ENCODE measurements at places on chromosomes 5 and 9.

DNA sequence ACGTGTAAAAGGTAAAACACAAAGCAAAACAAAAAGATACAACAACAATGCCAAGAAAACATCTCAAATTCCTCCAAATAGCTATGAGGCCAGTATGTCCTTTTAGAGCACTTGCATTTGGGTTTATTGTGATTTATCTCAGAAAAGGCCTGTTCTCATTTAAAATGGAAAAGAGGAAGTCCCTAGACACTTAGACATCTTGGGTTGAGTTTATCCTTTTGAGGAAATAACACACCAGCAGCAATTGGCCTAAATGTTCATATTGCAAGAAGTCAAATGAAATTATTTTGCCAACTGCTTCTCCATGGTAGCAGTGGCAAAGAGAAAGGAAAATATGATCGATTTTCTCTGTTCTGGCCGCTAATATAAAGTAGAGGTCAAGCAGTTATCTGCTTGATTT is 43.6 kb upstream of the TRMT10B start:
- DNase-seq, result no peak

DNA sequence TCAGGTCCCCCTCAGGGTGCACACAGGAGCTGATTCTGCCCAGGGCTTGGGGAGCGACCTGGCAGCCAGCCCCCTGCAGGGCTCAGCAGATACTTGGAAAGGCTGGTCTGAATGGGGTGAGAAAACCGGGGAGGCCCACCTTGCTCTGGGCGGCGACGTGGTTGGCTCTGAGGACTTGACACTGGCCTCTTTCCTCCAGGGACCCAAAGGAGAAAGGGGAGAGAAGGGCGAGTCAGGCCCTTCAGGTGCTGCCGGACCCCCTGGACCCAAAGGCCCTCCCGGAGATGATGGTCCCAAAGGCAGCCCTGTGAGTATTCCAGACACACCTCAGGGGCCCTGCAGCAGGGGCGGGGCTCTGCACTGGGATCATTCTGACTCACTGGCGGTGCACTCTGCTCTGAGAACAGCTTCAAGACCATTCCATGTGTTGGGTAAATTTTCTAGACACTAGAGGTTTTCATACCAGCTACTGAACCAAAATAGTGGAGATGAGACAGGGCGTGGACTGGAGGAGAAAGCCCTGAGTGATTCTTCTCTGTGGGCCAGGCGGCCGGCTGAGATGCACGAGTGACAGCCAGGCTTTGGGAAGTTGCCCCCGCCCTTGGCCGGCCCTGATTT is 65.9 kb upstream of the FCN2 start:
- DNase-seq, result no peak

GRCh38 chr5:52996979-52997378 is 7.8 kb downstream of the ITGA2 start:
- no peak for DNase-seq

GRCh38 chr9:101366038-101366756 is 18.6 kb downstream of the BAAT start:
- DNase-seq, result no peak

DNA sequence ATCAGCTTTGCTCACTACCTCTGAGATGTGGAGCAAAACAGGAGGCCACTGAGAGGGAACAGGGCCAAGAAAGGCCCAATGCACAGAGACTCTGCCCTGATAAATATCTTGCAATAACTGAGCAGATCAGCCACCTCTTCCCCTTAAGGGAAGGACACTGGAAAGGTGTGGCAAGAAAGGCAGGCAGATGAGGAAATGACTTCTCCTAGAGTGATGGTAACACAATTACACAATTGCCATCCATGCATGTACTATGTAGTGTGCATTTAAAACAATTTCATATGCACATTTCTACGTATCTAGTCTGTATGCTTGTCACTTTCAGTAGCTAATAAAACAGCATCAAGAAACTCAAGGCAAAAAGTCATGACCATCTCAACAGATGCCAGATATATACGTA is 322.5 kb downstream of the DRD1 start:
- no peak for DNase-seq

DNA sequence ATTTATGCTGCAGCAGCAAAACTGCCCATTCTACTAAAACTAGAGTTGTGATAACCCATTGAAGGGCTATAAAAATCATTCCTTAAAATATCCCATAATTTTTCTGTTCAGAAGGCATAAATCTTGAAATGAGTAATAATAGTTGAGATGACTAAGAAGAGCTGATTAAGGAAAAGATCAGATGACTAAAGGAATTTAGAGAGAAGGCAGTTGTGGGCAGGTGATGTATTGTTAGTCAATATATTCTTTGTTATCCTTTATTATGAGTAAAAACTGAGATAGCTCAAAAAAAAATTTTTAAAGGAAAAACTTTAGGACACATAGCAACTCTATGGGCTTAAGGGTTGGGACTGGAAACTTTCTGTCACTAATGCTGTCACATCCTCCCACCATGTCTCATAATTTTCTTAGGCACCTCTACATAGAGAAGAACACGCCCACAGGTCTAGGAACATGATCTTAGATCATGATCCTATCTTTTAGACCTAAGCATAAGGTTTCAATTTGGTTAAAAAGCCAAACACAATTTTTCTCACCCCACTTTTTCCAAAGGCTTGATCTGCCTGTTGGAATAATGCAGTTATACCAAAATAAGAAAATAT is 597.5 kb upstream of the MEF2C start:
- DNase-seq, result no peak

DNA sequence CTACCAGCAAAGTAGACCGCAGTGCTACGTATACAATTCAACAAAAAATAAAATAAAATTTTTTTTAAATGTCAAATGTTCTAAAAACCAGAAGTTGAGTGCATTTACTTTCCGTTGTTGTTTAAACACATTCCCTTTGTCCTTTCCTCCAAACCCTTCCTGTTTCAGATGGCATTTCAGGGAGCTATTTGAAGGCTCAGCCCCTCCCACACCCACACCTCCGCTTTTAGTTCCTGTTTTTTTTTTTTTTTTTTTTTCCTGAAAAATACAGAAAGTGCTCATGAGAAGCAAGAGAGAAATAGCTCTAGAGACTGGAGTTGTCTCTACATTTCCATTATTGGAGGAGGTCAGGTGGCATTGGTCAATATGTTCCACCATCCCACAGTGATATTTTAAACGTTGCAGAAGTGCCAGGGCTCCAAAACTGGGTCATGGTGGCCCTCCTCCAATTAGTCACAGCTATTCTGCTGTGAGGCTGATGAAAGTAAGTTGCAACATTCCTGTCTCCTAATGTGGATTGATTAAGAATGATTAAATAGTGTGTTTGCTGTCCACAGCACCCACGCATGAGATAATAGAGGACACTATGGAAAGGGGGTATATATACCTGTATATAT is 106.9 kb downstream of the GABRG2 start:
- DNase-seq, result no peak

DNA sequence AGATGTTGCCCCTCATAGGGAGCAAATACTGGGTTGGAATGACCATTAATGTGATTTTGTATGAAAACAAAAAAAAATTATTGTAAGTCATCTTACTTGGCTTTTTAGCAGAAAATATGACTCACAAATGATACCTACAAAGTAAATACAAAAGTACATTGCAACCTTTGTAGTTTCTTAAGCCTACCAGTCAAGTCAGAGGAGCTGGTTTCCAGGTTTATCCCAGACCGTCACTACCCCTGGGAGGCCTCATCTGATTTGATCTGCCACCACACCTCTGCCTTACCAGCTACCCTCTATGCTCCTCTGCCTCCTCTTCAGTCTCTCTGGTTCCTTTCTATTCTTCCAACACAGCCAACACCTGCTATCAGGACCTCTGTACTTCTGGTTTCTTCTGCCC is 349.9 kb upstream of the CCNH start:
- no peak for DNase-seq

DNA sequence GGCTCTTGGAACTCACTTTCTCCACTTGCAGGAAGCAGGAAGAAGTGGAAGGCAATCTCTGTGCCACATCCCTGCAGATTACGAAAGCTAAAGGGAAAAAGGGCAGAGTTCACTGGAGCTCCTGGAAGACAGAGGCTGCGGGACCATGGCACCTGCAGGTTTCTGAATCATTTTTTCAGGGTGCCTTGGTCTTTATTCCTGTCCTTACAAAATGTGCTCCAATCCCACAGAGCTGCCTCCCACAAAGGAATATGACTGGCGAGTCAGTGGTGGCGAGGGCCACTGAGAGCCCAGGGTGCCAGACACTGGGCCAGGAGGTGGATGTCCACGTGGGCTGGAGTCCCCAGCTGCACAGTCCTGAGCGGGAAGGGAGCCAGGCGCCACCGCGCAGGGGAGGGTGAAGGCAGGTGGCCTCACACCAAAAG is 183.0 kb downstream of the FANCC start:
- no peak for DNase-seq

DNA sequence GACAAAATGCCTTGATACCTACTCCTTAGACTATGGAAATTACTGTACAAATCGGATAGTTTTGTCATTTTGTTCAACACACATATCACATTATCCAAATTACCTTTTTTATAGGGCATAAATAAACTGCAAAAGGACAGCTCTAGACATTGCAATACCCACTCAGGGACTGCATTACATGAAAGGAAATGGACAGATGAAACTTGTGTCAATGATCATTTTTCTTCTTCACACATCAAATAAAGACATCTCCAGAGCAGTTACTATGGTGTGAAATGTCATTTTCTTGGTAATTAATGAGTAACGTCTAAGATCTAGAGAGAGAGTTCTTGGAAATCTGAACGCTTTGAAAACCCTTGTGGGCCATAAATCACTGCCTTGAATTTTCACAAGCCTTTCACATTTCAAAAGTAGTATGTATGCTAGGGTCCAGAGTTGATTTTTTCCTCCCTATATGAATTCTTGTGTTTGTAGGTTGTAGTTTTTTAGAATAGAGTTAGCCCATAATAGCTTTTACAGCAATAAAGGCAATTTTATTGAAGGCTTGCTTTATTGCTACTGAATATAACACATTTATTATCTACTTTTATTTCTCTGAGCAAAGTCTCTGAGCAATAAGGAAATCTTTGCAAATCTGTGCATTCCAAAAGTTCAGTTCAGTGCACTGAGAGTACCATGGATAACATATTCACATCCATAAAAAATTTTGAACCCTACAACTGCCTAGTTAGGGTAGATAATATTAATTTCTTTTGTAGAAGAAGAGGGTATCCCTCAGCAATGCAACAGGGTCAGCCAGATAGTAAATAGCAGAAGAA is 358.0 kb upstream of the PCSK5 start:
- no peak for DNase-seq

- no peak for DNase-seq
Observed at GRCh38 chr5:171776213-171776612, 9.4 kb upstream of the SMIM23 start.

DNA sequence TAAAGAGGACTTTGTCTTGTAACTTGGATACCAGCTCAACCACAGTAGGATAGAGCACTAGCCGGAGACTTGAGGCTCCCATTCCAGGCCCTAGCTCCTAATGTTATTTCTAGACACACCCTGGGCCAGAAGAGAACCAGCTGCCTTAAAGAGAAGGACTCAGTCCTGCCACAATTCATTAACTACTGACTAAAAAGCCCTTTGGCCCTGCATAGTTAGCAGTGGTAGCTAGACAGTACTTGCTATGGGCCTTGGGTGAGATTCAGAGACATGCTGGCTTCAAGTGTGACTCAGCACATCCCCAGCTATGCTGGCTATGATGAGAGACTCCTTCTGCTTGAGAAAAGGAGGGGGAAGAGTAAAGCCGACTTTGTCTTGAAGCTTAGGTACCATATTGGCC is 47.3 kb downstream of the TMEM167A start:
- DNase-seq, result no peak

- DNase-seq, result no peak
Observed at GRCh38 chr5:169694091-169694625, 57.1 kb downstream of the DOCK2 start.

DNA sequence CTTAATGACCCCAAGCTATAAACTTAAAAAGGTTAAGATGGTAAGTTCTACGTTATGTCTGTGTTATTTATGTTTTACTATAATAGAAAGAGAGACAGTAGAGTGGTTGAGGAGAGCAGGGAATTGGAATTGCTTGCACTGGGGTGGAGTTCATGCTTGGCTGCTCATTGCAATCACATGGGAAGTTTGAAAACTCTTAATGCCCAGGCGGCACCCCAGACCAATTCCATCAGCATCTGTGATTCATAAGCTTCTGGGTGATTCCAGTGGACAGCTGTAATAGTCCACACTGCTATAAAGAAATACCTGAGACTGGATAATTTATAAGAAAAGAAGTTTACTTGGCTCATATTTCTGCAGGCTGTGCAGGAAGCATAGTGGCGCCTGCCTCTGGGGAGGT is 323.9 kb upstream of the MSX2 start:
- DNase-seq, result no peak

DNA sequence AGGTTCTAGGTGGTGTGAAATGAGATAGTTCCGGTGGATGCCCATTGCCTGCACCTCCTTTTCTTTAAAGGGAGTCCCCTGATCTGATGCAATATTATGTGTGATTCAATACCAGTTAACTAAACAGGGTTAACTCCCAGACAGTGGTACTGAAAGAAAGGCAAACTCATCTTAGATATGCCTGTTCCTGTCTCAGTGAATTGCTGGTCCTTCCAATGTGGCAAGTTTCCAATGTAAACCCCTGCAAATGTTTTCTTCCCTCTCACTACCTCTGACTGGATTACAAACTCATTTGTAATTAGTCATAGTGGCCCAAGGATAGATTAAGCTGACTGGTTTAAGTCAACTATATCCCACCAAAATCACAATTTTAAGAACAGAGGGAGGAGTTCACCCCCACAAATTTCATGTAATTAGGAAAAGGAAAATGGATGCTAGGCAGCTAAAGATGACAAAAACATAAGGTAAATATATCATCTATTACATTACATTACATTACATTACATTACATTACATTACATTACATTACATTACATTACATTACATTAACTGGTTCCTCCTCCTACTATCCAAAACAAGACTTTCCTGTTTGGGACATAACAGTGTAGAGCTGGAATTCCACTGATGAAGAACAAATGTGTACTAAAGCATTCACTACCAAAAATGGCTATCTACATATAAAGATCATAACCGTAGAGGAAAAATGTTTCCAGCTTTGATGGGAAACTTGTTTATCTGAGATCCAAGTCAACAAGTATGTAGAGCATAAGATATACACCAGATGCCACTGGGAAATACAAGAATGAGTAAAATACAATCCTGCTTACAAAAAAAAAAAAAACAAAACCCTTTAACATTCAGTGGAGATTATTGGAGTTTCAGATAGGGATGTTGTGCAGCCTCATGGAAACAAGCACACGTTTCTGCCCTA is 121.5 kb upstream of the SNX2 start:
- no peak for DNase-seq

Data from stimulated activated CD8-positive, alpha-beta memory T cell treated with anti-CD3 and anti-CD28 coated beads, Interleukin-15, amount 100 ng/mL, for 4 hours (primary cell).